Skin of body (tissue), 3 donors: ENCODE measurements at places on chromosomes 2 and 18. TPM values are rescaled to one million over a fixed set of nuclear protein-coding genes. Genes with fewer than 3 reads are reported as not detected.

GRCh38 chr2:33042819-33043218, 96.1 kb downstream of the LTBP1 start:
- no peak for DNase-seq

DNA sequence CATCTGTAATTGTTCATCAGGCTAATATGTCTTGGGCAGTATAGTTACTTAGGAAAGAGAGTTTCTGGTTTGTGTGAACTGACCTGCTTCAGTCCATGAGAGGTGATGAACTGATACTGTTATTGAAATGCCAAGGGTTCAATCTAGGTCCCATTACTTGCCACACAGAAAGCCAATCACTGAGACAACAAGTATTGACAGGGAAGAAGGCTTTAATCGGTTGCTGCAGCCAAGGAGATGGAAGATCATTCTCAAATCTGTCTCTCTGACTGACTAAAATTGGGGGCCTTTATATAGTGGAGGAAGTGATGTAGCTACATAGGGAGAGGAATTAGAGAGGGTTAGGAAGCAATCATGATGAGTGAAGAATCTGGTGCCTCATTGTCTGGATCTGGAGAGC, 19.9 kb upstream of the FAM98A start:
- no peak for DNase-seq

GRCh38 chr2:100855084-100855483, 35.1 kb downstream of the NPAS2 start:
- DNase-seq = no peak

GRCh38 chr18:35377875-35378573, 887 bp upstream of the ZNF396 start:
- no peak for DNase-seq

TCF4 gene
- total RNA-seq = 356 TPM

GREB1 gene
- total RNA-seq = 2.7 TPM

CIAO1 gene
- total RNA-seq = 46.0 TPM

KIF5C gene
- 2.3 TPM for total RNA-seq

UBE2E3 gene
- total RNA-seq = 64.8 TPM
